ENCODE measurements at places on chromosomes 16 and 17. TPM values are rescaled to one million over a fixed set of nuclear protein-coding genes. Genes with fewer than 3 reads are reported as not detected.

ZMYND15 gene
- total RNA-seq = 0.40 TPM

AIPL1 gene
- not detected for total RNA-seq

CDRT15L2 gene
- not detected for total RNA-seq

NR1D1 gene
- total RNA-seq = 10.6 TPM

TTLL6 gene
- 0.49 TPM for total RNA-seq

ETV4 gene
- total RNA-seq = 65.7 TPM

SOX8 gene
- 3.0 TPM for total RNA-seq

TBC1D3G gene
- total RNA-seq = not detected

CCL15 gene
- not detected for total RNA-seq

ASPHD1 gene
- 22.7 TPM for total RNA-seq

CALB2 gene
- 5.1 TPM for total RNA-seq

CAPNS2 gene
- 0.08 TPM for total RNA-seq

APOH gene
- total RNA-seq = 4.0 TPM

ABCC11 gene
- 0.06 TPM for total RNA-seq

KRTAP4-3 gene
- total RNA-seq = not detected

PLD6 gene
- 6.7 TPM for total RNA-seq

CHD3 gene
- total RNA-seq = 60.5 TPM

SNAI3 gene
- 0.17 TPM for total RNA-seq

TBC1D26 gene
- not detected for total RNA-seq

GAS7 gene
- total RNA-seq = 0.32 TPM

MYH4 gene
- total RNA-seq = not detected

OR3A2 gene
- not detected for total RNA-seq

PPM1E gene
- 0.05 TPM for total RNA-seq

TK1 gene
- total RNA-seq = 239 TPM

CLEC10A gene
- total RNA-seq = not detected

NPIPA3 gene
- 1.7 TPM for total RNA-seq

MFAP4 gene
- total RNA-seq = 0.15 TPM

EPN3 gene
- 0.12 TPM for total RNA-seq

KRTAP4-6 gene
- total RNA-seq = not detected

PCYT2 gene
- total RNA-seq = 16.6 TPM

CACNG1 gene
- 0.22 TPM for total RNA-seq

SYT17 gene
- total RNA-seq = 11.8 TPM

USH1G gene
- 0.11 TPM for total RNA-seq

KCNH6 gene
- not detected for total RNA-seq

ATAD5 gene
- total RNA-seq = 3.9 TPM

GINS3 gene
- total RNA-seq = 24.2 TPM

SCARF1 gene
- 0.43 TPM for total RNA-seq

ZNF23 gene
- total RNA-seq = 5.7 TPM

FBXO39 gene
- total RNA-seq = not detected

CCL3 gene
- not detected for total RNA-seq

PSMC3IP gene
- 30.0 TPM for total RNA-seq

KANSL1 gene
- 22.4 TPM for total RNA-seq

ZACN gene
- total RNA-seq = 0.17 TPM

SBK1 gene
- total RNA-seq = 0.34 TPM

All from A549 treated with AZD2906 at 1 μM for 4 hours (cell line).